NCI-H510A (cell line): ENCODE measurements at places on chromosomes 16 and 17.

GRCh38 chr16:11665071-11665491 is 3.2 kb upstream of the SNN start:
- DNase-seq = no peak

- DNase-seq = no peak
These were observed 2.7 kb upstream of the RRAD start for GRCh38 chr16:66927918-66928649.

DNA sequence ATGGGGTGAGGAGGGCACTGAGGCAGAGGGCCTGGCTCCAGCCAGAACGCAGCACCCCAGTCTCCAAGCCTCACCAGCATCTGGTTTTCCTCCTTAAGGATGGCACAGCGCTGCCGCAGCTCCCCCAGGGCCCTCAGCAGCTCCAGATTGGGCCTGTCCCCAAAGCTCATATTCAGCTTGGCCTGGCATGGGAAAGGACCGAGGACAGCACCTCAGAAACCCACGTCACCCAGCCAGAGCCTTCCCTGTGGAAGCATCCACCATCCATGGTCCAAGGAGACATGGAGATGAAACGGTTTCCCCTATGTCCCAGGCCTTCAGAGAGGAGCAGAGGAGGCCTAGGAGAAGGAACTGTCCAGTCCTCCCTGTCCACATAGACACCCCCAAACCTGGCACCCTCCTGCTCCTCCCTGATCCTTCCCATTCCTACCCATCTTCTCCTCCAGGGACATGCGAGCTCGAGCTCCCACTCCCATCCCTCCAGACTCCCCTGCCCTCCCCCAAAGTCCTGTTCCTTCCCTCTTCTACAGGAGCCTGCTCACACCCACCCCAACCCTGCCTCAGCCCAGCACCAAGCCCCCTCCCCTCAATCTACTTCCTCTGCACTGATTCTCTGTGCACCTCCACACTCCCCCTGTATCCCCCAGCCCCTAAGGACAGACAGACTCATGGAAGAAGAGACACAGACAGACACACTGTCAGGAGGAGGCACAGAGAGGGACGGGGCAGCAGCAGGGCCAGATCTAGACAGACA is 1.8 kb downstream of the TSPOAP1 start:
- DNase-seq = no peak

DNA sequence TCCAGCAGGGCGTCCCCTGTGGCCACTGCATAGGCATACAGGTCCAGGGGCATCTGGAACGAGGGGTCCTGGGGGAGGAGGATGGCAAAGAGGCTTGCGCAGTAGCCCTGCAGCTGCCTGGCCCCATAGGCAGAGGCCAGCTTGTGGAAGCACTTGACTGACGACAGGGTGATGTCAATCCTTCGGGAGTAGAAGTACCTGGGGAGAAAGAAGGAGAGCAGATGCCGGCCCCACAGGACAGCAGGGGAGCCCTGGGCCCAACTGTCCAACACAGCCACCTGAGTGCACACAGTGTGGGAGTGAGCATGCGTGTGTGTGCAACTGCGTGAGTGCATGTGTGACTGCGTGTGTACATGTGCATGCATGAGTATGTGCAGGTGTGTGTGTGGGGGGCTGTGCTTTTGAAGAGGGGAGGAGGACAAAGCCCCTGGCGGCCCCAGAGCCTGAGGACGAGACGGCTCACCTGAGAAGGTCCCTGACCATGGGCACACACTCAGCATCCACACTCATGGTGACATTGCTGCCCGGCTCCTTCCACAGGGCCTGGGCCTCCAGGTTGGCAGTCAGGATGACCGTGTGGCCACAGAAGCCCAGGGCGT is 7.1 kb downstream of the LGALS3BP start:
- no peak for DNase-seq

GRCh38 chr16:17194190-17194780 is 276.5 kb downstream of the XYLT1 start:
- peak; percentile 32 for DNase-seq

GRCh38 chr16:88940862-88941817 is 35.9 kb downstream of the CBFA2T3 start:
- no peak for DNase-seq

DNA sequence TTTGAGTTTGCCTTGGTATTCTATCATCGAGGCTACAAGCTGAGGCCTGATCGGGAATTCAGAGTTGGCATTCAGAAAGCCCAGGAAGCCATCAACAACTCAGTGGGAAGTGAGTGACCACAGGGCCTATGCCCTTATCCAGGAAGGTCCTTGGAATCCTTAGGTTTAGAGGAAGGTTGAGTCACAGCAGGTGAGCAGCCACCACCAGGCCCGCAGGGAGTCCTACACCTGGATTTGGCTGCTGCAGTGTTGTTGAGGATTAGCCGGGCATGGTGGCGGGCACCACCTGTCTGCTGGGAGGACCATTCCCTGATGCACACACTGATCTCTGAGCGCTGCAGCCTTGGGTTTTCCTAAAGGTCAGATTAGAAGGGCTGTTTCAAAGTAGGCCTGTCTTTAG is 5.2 kb downstream of the ODAD4 start:
- DNase-seq = no peak

- DNase-seq = no peak
These were observed 60.0 kb upstream of the BCAR1 start for GRCh38 chr16:75311383-75311938.

DNA sequence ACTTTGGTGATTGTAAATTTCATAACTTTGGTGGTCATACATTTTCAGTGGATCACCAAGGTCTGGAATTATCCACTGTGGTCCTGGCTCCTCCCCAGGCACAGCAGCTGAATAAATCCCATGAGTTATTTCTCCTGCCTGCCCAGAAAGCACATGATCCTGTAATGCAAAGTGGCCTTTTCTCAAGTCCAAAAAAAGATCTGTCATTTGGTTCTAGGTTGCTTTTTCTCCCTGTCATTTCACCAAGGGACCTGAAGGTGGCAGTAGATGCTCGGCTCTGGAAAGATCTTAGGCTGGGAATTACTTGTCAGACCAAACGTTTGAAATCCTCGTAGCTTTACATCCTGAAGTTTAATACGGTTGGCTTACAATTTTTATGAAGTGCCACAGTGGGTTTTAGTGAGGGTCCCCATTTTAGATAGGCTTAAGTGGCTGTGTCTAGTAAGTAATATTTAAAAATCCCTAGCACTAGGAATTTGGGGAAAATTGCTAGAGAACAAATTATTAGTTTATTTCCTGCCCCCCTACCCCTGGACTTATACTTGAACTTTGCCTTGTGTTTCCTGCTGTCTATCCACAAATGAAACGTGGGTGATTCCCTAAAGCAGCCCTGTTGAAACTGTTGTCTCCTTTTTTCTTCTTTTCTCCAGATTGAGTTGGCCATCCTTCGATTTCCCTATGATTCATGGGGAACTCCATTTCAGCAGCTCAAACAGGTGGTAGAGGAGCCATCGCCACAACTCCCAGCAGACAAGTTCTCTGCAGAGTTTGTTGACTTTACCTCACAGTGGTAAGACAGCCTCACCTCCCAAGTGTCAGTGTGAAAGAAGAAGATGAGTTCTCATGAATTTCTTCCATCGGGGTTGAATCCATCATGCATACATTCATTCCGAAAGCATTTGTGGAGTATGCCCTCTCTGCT is 111.7 kb downstream of the MAP2K6 start:
- no peak for DNase-seq

GRCh38 chr17:69801368-69801767 is 273.7 kb upstream of the KCNJ16 start:
- no peak for DNase-seq

GRCh38 chr17:81727324-81728031 is 15.4 kb downstream of the SLC25A10 start:
- DNase-seq = no peak
